Transverse colon (tissue), 4 donors: ENCODE measurements at places on chromosomes 1 and 21. TPM values are rescaled to one million over a fixed set of nuclear protein-coding genes. Genes with fewer than 3 reads are reported as not detected.
A peak's percentile ranks its signal among the peaks of the same experiment; 100 is the strongest.

GRCh38 chr1:93623436-93623835 is 58.2 kb downstream of the BCAR3 start:
- no peak for DNase-seq
- no peaks in the 10 kb centered on the region for H3K36me3 ChIP-seq
- peaks cover 13% of the 10 kb centered on the region for H3K4me1 ChIP-seq
- H3K4me3 ChIP-seq: no peak overlapping the region
- peak overlapping the region; percentile 73 for H3K27ac ChIP-seq
- H3K27me3 ChIP-seq: no peaks in the 10 kb centered on the region

DNA sequence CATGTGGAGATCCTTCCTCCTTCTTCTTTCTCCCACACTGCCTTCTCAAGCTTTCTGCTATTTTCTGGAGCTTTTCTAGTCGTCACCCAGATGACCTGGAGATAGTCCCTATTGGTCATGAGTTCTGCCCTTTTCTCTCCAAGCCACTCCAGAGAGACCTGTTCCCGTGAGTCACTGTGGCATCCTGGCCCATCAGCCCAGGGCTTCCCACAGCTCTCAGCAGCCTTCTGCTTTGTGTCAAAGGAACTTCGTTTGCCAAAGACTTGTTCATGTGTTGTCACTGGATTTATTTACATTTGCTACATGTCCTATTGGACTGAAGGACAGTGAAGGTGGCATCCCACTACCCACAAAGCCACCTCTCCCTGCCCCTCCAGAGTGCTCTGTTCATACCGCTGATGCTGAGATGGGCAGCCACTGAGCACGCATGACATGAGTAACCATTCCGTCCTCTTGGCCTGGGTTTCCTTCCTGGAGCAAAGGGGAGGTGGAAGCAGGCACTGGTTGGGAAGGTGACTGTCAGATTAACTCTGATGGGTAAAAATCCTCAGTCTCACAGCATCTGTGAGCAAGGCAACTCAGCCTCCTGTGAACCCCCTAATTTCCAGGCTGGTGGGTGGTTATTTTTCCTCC is 119.2 kb downstream of the EDEM3 start:
- H3K27ac ChIP-seq: no peak overlapping the region
- H3K27me3 ChIP-seq: no peaks in the 10 kb centered on the region
- no peaks in the 10 kb centered on the region for H3K4me1 ChIP-seq
- DNase-seq: no peak
- no peaks in the 10 kb centered on the region for H3K36me3 ChIP-seq

- H3K4me1 ChIP-seq: no peaks in the 10 kb centered on the region
- H3K36me3 ChIP-seq: no peaks in the 10 kb centered on the region
- no peaks in the 10 kb centered on the region for H3K27me3 ChIP-seq
- H3K27ac ChIP-seq: no peak overlapping the region
- no peak overlapping the region for H3K4me3 ChIP-seq
Measured at GRCh38 chr21:35408401-35408800, 359.3 kb upstream of the RUNX1 start.

DNA sequence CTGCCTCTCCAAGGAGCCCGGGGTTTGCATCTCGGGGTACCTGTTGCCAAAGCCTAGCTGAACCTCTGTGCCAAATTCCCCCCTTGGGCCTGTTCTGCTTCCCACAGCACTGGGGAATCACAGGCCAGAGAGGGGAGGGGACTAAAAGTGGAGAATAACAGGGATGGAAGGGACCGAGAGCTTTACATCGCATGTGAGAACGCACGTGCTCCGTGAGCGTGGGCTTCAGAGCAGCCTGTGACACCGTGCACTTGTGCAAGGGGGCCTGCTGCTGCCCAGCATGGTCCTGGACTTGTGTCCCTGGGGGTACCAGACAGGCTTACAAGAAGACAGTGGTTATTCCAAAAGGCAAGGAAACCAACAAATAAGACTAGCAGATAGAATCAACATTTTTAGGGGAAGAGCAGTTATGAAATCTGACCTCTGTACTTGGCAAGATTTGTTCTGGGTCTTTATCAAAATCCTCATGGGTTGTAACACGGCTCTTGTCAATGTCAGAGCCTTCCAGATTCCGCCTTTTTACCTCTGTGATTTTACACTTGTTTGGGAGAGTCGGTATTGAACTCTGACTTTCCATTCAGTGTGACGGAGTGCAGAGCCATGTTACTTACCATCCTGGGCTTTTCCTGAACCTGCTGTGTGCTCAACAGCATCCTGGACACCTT is 36.2 kb upstream of the TNFRSF1B start:
- H3K27ac ChIP-seq: no peak overlapping the region
- no peak for DNase-seq
- H3K4me3 ChIP-seq: no peak overlapping the region
- H3K36me3 ChIP-seq: no peaks in the 10 kb centered on the region
- peaks cover 12% of the 10 kb centered on the region for H3K4me1 ChIP-seq

- DNase-seq: no peak
Measured at GRCh38 chr1:204812842-204813241, 57.8 kb upstream of the NFASC start.

PTCH2 gene
- not detected for total RNA-seq

MPC2 gene
- total RNA-seq: 14.2 TPM
